Thyroid gland (tissue), 4 donors: ENCODE measurements at places on chromosomes 11 and 22. TPM values are rescaled to one million over a fixed set of nuclear protein-coding genes. Genes with fewer than 3 reads are reported as not detected.
A peak's percentile ranks its signal among the peaks of the same experiment; 100 is the strongest.

DNA sequence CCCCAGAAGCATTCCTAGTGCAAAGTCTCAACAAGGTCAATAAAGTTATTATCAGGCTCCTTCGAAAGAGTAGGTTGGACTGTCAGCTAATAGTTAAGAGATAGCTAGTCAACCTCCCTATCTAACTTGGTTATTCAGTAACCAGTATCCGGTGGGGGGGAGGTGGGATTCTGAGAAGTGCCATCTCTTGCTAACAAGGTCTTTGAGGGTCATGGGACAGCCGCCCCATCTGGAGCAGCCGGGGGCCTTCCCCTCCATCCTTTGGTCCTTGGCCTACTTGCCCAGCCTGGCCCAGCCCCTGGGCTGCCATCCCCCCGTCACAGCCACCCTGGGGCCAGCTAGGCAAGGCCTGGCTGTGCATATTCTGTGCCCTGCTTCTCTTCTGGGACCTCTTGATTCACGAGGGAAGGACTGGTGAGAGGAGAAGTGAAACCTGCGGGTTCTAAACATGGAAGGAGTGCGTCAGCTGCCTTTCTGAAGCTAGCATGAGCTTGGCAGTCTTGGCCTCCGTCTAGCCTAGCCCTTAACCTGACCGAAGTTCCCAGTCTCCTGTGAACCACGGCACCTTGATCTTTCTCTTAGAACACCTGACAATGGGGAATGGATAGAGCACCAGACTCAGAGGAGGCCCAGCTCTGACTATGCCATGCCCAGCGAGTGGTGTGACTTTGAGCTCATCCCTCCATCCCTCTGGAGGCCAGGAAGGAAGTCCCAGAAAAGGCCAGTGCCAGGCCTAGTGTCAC, 9.3 kb downstream of the SLC37A2 start:
- no peaks in the 10 kb centered on the region for H3K36me3 ChIP-seq
- H3K27me3 ChIP-seq, result no peaks in the 10 kb centered on the region
- DNase-seq, result no peak
- no peaks in the 10 kb centered on the region for H3K4me1 ChIP-seq
- no peak overlapping the region for H3K27ac ChIP-seq
- H3K4me3 ChIP-seq, result no peak overlapping the region

- no peaks in the 10 kb centered on the region for H3K27me3 ChIP-seq
- H3K4me3 ChIP-seq, result no peak overlapping the region
- H3K27ac ChIP-seq, result peak overlapping the region; percentile 48
- peak; percentile 69 for DNase-seq
- no peaks in the 10 kb centered on the region for H3K36me3 ChIP-seq
Observed at GRCh38 chr11:111946499-111946898, 9.4 kb downstream of the DIXDC1 start.

GRCh38 chr11:102802341-102802740, 4.4 kb upstream of the MMP1 start:
- H3K4me3 ChIP-seq, result no peak overlapping the region
- no peaks in the 10 kb centered on the region for H3K4me1 ChIP-seq
- no peak for DNase-seq
- no peaks in the 10 kb centered on the region for H3K36me3 ChIP-seq

Gene CD248
- total RNA-seq, result 24.8 TPM

Gene GRM5
- 0.81 TPM for total RNA-seq

DNA sequence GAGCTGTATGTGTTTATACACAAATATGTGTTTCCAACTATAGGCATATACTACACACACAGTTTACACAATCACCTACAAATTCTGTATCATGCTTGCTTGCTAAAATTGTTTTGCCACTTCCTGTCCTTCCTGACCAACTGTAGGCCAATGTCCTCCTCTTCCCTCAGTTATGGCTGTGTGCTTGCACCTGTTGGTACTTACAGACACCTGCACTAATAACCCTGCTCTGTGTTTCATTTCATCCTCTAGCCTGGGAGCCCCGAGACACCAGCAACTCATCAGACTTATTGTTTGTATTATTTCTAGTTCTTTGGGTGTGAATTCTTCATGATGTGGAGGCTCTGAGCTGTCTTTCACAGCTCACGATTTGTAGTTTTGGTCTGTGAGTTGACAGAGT, 1.8 kb upstream of the NCF4 start:
- no peaks in the 10 kb centered on the region for H3K27me3 ChIP-seq
- no peaks in the 10 kb centered on the region for H3K36me3 ChIP-seq
- no peaks in the 10 kb centered on the region for H3K4me1 ChIP-seq
- DNase-seq, result no peak
- no peak overlapping the region for H3K27ac ChIP-seq

DNA sequence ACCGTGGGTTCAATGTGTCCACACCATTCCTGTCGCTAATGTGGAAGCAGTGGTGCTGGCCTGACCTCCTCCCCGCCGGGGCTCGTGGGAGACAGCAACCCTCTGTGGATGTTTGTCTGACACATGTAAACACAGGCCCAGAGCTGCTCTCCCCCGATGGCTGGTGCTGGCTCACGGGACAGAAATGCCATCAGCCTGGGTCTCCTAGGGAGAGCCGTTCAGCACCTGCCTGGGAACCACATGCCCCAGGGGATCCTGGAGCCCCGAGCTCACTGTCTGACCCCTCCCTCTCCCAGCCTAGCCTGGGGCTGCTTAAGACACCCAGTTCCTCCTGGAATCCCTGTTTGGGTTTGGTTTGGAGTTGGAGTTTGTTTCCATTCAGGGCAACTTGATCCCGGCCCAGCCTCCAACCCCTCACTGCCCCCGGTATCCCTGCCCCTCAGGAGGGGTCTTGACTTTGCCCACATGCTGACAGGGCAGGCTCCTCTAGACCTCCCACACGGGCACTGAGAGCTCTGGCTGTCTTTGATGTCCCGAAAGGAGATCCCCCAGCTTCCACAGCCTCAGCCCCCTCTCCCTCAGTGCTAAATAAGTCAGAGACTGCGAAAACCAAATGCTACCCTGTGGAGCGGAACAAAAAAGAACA, 50.9 kb upstream of the WNT11 start:
- H3K27ac ChIP-seq, result no peak overlapping the region
- no peak for DNase-seq
- H3K4me1 ChIP-seq, result no peaks in the 10 kb centered on the region

- DNase-seq, result no peak
- H3K4me1 ChIP-seq, result no peaks in the 10 kb centered on the region
- no peaks in the 10 kb centered on the region for H3K27me3 ChIP-seq
- H3K36me3 ChIP-seq, result no peaks in the 10 kb centered on the region
- H3K4me3 ChIP-seq, result no peak overlapping the region
Observed at GRCh38 chr11:113781682-113782081, 2.1 kb downstream of the CLDN25 start.

Gene CCDC73
- total RNA-seq, result not detected

Gene TSPAN18
- total RNA-seq, result 12.4 TPM

- no peaks in the 10 kb centered on the region for H3K27me3 ChIP-seq
- H3K4me3 ChIP-seq, result no peak overlapping the region
- peak; percentile 37 for DNase-seq
- H3K36me3 ChIP-seq, result no peaks in the 10 kb centered on the region
- no peak overlapping the region for H3K27ac ChIP-seq
Observed at GRCh38 chr11:131579932-131580387, 209.5 kb downstream of the NTM start.

GRCh38 chr11:93279851-93280347, 50.6 kb upstream of the DEUP1 start:
- no peak overlapping the region for H3K4me3 ChIP-seq
- DNase-seq, result no peak
- no peaks in the 10 kb centered on the region for H3K4me1 ChIP-seq
- H3K27me3 ChIP-seq, result no peaks in the 10 kb centered on the region
- H3K27ac ChIP-seq, result no peak overlapping the region

DNA sequence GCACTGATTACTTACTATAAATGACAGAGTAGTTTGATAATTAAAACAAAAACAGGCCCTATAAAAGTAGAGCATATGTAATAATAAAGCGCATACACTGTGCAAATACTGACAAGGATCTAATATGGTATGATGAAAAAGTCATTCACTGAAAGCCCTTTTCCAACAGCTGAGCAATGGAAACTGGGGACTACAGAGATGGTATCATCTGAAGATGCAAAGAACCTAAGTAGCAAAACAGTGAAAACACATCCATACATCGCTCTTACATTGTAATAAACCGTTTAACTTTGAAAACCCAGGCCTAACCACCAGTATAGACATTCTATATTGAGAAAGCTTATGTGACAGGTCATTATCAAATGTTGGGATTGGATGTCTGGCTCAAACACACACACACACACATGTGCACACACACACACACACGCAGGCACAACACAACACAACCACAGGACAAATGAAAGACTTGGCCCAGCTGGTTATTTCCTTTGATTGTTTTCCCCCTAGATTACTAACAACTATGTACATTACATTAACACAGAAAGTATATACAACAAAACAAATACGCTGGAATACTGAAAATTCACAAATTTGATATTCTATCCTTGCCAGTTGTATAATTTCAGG, 119.5 kb downstream of the APOL5 start:
- peaks cover 39% of the 10 kb centered on the region for H3K4me1 ChIP-seq
- H3K27me3 ChIP-seq, result no peaks in the 10 kb centered on the region
- DNase-seq, result no peak

DNA sequence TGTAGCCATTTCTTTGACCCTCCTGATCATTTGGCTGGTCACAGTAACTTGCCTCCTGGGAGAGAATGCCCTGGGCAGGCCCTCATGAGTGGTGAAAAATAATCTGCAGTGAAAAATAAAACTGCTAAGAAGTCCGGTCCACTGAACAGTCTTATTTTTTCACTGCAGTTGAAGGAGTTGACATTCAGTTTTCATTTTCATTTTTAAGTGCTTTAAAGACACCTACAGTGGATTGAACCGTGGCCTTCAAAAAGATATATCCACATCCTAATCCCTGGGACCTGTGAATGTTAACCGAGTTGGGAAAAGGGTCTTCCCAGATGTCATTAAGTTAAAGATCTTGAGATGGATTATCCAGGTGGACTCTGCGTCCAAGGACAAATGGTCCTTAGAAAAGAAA, 153.6 kb upstream of the GRK3 start:
- H3K27me3 ChIP-seq, result no peaks in the 10 kb centered on the region
- H3K27ac ChIP-seq, result peak overlapping the region; percentile 10
- no peak for DNase-seq
- H3K36me3 ChIP-seq, result no peaks in the 10 kb centered on the region
- H3K4me3 ChIP-seq, result no peak overlapping the region

Gene SCN4B
- total RNA-seq, result 5.5 TPM

DNA sequence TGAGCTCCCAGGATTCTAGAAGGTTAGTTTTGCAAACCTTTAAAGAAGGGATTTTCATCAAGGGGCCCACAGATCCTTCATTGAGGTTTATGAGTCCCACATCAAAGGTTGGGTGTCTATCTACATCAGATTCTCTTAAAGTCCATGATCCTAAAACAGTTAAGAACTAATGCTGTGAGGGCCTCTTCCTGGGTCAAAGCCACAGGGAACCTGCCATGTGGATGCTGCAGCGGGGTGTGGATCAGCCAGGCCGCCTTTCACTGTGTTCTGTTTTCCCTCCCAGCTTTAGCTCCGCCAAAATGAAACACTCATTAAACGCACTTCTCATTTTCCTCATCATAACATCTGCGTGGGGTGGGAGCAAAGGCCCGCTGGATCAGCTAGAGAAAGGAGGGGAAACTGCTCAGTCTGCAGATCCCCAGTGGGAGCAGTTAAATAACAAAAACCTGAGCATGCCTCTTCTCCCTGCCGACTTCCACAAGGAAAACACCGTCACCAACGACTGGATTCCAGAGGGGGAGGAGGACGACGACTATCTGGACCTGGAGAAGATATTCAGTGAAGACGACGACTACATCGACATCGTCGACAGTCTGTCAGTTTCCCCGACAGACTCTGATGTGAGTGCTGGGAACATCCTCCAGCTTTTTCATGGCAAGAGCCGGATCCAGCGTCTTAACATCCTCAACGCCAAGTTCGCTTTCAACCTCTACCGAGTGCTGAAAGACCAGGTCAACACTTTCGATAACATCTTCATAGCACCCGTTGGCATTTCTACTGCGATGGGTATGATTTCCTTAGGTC, 5.3 kb downstream of the SERPIND1 start:
- no peaks in the 10 kb centered on the region for H3K27me3 ChIP-seq
- DNase-seq, result no peak
- no peak overlapping the region for H3K4me3 ChIP-seq
- H3K4me1 ChIP-seq, result peaks cover 37% of the 10 kb centered on the region
- no peak overlapping the region for H3K27ac ChIP-seq

Gene MYO7A
- 5.6 TPM for total RNA-seq

DNA sequence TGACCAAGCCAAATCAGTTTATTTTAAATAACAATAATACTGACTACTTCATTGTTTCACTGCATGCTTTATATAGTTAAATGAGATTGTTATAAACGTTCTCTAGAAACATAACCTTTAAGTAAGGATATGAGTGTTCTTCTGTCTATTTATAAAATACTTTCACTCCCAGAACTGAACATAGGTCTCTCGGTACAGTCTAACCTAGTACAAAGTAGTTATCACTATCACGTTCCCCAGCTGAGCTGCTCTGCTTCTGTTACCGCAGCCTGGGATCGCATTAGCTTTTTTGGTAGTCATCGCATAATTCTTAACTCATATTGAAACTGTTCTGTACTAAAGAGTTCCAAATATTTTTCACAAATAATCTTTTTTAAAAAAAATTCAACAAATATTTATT, 143.6 kb downstream of the WNT11 start:
- no peak for DNase-seq
- H3K27ac ChIP-seq, result no peak overlapping the region
- H3K4me3 ChIP-seq, result no peak overlapping the region
- H3K27me3 ChIP-seq, result no peaks in the 10 kb centered on the region
- no peaks in the 10 kb centered on the region for H3K36me3 ChIP-seq
- H3K4me1 ChIP-seq, result peaks cover 2% of the 10 kb centered on the region

DNA sequence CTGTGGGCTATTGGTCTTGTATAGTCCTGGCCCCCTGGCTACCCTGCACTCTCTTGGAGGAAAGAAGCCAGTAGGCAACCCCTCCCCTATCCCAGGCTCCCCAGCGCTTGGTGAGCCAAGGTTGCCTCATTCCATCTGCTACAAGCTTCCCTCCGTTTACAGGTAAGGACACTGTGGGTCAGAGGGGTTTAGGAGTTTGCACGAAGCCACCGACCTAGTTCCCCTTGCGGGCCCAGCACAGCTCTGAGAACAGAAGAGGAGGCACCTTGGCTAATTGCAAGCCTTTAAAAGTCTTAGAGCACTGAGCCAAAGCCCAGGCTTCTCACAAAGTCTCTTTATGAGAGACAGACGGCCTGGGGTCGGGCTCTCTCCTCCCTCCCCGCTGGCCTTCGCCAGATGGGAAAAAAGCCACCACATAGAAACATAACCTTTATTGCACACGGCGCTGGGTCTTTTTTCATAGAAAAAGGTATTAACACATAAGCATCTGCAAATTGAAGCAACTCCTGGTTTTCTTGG, 99.8 kb downstream of the CEP164 start:
- DNase-seq, result no peak
- no peak overlapping the region for H3K27ac ChIP-seq
- H3K27me3 ChIP-seq, result no peaks in the 10 kb centered on the region
- no peaks in the 10 kb centered on the region for H3K36me3 ChIP-seq
- H3K4me3 ChIP-seq, result no peak overlapping the region
- peaks cover 15% of the 10 kb centered on the region for H3K4me1 ChIP-seq

GRCh38 chr22:40714499-40715337, 35.4 kb downstream of the MCHR1 start:
- peak; percentile 77 for DNase-seq
- H3K4me3 ChIP-seq, result no peak overlapping the region
- H3K36me3 ChIP-seq, result no peaks in the 10 kb centered on the region
- peaks cover 9% of the 10 kb centered on the region for H3K4me1 ChIP-seq
